ENCODE measurements at places on chromosomes 3 and 15. TPM values are rescaled to one million over a fixed set of nuclear protein-coding genes. Genes with fewer than 3 reads are reported as not detected.

Gene MASP1
- 7.2 TPM for total RNA-seq

Gene LRRC2
- total RNA-seq = 1.9 TPM

Gene CHDH
- 0.48 TPM for total RNA-seq

Gene SMCO1
- total RNA-seq = not detected

- no peak for DNase-seq
Measured at GRCh38 chr3:179236669-179237301, 14.1 kb downstream of the KCNMB3 start.

- DNase-seq = peak; percentile 55
Measured at GRCh38 chr15:52257734-52258062, 37.9 kb downstream of the MYO5C start.

DNA sequence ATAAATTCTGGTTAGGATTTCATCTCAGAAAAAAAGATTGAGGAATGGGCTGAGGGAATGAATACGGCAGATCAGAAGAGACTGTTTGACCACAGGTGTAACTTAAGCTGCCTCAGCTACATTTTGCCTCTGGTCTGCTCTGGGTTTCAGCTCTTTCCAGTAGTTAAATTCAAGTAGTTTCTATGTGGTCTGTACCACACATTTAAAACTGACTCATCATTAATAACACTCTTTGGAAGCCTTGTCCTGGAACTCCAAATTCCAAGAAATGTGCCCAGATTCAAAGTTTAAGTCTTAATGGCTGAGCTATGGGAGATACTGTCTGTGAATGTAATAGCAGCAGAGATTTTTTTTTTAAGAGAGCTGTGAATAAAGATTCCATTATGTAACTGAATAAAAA is 133.1 kb upstream of the IGSF10 start:
- DNase-seq = peak; percentile 60

DNA sequence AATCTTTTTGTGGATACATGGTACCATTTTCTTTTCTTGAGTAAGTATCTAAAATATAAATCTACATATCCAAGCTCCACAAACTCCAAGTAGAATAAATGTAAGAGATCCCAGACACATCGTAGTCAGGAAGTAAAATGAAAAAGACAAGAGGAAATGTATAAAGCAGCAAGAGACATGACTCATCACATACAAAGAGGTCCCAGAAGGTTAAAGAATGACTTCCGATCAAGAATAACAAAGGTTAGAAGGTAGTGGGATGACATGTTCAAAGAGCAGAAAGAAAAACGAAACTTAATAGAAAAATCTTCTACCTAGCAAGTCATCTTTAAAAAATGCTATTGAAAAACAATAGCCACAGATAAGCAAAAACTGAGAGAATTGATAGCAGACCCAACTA is 705.8 kb downstream of the NR2F2 start:
- no peak for DNase-seq

GRCh38 chr3:70360979-70361760 is 48.7 kb upstream of the MDFIC2 start:
- peak; percentile 48 for DNase-seq

- no peak for DNase-seq
Measured at GRCh38 chr15:74170875-74171578, 2.5 kb upstream of the ISLR start.

- DNase-seq = no peak
Measured at GRCh38 chr3:67648229-67648628, 6.2 kb downstream of the SUCLG2 start.

GRCh38 chr3:49626796-49627195 is 47.4 kb upstream of the APEH start:
- DNase-seq = no peak

DNA sequence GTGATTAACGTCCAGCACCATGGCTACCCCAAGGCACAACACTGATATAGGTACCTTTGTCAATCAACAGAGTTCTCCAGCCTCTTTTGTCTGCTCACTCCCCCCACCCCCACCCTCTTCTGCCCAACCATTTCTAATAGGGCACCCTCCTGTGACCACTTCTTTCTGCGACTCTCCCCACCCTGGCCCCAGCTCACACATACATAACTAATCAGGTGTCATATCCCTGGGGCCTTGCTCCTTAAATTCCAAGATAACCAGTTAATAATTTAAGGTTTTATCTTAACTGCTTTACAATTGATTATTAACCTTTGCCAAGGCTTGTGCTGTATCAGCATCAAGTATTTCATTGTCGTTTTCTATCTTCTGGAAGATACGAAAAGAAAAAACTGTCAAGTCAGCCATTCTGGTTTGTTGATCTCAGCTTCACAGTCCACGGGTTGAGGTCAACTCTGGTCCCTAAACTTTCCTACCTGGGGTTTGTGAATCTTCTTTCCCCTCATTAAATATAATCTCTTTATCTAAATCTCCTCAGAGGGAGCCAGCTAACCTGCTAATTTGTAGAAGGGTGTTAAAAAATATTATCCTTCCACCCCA is 27.3 kb upstream of the SLC28A2 start:
- no peak for DNase-seq

DNA sequence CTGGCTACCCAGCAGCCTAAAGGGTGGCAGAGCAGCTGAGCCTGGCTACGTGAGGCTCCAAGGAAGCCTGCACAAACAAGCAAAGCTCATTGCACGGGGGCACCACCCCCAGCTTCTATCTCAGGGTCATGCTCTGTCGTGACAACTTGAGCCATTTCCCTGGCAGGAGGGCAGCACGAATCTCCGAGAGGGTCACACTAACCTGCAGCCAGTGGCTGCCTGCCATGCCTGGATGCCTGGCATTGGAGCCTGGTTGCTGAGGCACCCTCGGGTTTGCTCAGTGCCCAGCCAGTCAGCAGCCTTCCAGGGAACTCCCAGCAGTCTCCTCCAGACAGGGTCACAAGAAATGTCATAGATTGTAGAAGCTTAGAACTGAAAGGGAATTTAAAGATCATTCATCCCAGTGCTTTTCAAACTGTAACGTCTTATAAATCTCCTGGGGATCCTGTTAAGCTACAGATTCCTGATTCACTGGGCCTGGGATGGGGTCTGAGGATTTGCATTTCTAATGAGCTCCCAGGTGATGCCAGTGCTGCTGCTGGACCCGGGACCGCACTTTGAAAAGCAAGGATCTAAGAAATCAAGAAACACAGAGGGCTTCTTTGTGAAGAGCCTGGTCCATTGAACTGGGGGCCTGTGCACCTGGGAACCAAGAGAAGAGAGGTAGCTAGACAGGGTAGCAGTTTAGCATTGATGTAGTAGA is 48.4 kb downstream of the TMEM266 start:
- no peak for DNase-seq
